ENCODE measurements at places on chromosomes 2 and 18.
A peak's percentile ranks its signal among the peaks of the same experiment; 100 is the strongest.

- DNase-seq, result peak; percentile 58
Observed at GRCh38 chr2:201233192-201233811, 27.0 kb upstream of the CASP8 start.

DNA sequence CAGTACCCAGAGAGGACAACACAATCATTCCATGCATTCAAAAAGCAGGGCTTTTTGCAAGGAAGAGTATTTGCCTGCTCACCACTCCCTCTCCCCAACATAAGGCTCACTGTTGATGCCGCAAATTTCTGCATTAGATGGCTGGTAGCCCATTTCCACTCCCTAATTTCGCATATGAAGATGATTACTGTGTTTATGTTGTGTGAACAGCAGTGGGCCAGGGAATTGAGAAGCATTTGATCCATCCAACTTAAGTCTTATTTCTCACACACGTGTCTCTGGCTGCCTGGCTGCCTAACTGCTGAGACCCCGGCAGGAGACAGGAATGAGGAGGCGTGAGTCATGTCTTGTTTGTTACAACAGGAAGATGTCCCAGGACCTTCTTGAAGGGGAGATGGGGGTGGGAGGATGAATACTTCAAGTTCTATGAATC is 294.1 kb downstream of the ALK start:
- DNase-seq, result no peak

- DNase-seq, result no peak
Observed at GRCh38 chr2:147479358-147479757, 365.5 kb upstream of the ACVR2A start.

- DNase-seq, result no peak
Observed at GRCh38 chr2:30122362-30122761, 24.4 kb upstream of the YPEL5 start.
